CD4-positive, alpha-beta T cell treated with Interleukin-21 for 1 hour (primary cell): ENCODE measurements at places on chromosomes 5 and 9.

- DNase-seq: no peak
These were observed 708.6 kb upstream of the WWC1 start for GRCh38 chr5:167582886-167583285.

GRCh38 chr5:6198531-6198930 lies 179.8 kb downstream of the MED10 start:
- no peak for DNase-seq

DNA sequence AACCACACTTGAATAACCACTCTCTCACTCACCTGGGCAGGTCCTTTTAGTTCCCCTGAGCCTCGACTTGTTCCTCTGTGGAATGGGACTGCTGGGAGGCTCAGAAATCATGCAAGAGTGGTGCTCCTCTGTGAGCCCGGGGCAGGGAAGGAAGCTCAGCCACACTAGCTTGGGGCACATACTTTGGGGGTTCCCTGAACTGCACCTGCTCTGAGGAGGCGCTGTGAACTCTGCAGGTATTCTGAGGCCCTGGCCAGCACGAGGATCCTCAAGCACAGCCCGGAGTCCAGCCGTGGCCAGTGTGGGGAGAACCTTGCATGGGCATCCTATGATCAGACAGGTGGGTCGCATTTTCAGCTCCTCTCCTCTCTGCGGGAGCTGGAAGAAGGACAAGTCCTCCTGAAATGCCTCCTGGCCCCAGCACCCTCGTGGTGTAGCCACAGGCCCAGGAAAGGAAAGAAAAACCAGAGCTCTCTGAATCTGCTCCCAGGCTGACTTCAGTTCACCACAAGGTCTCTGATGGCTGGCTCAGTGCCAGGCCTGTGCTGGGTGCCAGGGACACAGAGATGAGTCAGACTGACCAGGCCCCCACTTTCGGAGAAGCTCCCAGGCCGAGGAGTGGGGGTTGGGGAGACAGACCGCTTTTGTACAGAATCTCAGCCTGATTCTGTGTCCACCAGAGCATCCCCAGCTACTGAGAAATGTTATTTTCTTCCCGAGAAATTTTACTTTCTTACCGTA lies 11.9 kb downstream of the GLIPR2 start:
- DNase-seq: peak; percentile 77

DNA sequence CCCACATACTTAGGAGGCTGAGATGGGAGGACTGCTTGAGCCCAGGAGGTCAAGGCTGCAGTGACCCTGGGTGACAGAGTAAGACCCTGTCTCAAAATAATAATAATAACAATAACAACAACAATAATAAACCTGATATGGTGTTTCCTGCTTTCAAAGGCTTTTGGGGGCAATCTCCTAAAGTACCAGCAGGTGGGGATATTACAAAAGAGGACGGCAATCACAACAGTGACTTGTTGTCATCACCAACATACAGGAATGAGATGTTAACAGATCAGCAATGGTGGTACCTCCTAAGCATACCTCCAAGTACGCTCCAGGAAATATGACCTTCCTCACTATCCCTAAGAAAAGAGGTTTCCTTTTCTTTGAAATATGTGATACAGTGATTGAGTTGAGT lies 91.1 kb upstream of the RNF180 start:
- no peak for DNase-seq

DNA sequence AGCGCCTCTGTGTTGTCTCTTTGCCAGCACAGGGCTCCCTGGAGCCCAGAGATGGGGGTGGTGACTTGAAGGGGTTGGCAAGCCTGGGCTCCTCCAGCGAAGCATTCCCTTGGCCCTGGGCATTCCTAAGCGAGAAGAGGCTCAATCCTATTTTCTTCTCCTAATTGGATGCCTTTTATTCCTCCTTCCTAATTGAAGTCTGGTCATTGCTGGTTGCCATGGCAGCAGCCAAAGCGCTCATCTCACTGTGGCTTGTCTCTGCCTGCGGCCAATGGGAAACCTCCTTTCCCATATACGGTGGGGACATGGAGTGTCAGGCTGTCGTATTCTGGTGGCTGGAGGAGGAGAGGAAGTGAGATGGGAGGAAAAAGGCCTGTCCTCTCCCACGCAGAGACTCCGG lies 52.3 kb upstream of the RARS1 start:
- no peak for DNase-seq

GRCh38 chr9:121784731-121785411 lies 133.4 kb downstream of the DAB2IP start:
- no peak for DNase-seq

DNA sequence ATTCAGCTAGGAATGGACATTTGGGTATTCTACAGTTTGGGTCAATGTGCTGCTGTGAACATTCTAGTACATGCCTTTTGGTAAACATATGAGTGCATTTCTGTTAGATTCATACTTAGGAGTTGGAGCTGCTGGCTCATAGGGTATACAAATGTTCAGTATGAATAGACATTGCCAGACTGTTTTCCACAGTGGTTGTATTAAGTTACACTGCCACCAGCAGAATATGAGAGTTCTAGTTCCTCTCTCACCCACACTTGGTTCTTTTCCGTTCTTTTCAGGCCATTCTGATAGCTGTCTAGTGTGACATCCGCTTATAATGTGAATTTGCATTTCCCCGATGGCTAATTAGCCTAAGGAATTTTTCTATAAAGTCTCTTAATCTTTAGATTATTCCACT lies 25.0 kb downstream of the STOM start:
- no peak for DNase-seq

DNA sequence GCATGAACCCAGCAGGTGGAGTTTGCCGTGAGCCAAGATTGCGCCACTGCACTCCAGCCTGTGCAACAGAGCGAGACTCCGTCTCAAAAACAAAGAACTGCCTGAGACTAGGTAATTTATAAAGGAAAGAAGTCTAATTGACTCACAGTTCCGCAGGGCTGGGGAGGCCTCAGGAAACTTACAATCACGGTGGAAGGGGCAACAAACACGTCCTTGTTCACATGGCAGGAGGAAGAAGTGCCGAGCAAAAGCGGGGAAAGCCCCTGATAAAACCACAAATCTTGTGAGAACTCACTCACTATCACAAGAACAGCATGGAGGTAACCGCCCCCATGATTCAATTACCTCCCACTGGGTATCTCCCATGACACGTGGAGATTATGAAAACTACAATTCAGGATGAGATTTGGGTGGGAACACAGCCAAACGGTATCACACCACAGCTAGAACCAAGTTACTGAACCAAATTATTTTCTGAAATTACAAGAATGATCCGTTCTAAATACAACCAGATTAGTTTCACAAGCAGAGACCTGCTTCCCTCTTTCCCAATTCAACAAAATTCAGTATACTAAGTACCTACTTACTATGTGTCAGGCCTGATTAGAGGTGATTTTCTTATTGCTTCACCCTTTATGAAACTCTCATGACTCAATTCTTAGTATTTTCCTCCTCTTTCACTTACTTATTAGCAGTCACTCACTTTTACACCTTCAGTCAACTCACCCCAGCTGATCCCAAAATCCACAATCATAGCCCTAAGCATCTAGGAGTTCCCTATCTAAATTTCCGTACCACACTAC lies 8.4 kb downstream of the UBTD2 start:
- DNase-seq: peak; percentile 48

DNA sequence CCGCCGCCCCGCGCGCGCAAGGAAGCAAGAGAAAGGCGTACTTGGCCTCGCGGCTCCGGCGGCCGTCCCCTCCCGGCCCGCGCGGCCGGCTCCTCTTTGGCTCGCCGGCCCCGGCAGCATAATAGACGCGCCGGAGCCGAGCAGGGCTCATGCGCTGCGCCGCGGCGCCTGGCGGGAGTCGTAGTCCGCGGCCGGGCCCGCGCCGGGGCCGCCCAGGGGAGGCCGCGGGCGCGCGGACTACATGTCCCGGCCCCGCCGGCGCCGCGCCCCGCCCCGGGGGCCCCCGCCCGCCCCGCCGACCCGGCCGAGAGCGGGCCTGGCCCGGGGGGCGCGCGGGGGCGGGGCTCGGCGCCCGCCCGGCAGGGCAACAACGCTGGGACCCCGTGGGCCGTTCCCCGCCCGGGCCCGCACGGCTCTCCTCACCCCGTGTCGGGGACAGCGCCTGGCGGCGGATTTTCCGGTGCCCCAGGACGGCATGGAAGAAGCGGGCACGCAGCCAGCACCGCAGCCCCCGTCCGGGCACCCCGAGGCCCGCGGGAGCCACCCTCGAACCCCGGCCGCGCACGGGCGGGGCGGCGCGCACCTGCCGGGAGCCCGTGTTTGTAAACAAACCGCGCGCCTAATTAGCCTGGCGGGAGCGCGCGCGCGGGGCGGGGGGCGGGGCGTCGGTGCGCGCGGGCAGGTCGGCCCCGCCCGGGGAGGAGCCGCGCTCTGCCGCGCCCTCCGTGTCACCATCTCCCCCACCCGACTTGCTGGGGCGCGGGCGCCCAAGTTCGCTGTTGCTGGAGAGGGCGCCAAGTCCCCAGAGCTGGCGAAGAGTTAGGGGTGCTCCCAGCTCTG lies at the start of gene BRD3:
BRD3 (minus strand) TSS at position 123 of the 840 bp plus-strand sequence. CDS start 14,549 bp downstream, outside the sequence.
- peak; percentile 86 for DNase-seq

- peak; percentile 6 for DNase-seq
These were observed 5.8 kb upstream of the PSMB7 start for GRCh38 chr9:124420991-124421543.

GRCh38 chr5:142636698-142637324 lies 49.1 kb downstream of the FGF1 start:
- no peak for DNase-seq

GRCh38 chr5:64861281-64861680 lies 92.6 kb downstream of the CWC27 start:
- no peak for DNase-seq

GRCh38 chr5:148523139-148523538 lies 131.2 kb downstream of the HTR4 start:
- DNase-seq: no peak

DNA sequence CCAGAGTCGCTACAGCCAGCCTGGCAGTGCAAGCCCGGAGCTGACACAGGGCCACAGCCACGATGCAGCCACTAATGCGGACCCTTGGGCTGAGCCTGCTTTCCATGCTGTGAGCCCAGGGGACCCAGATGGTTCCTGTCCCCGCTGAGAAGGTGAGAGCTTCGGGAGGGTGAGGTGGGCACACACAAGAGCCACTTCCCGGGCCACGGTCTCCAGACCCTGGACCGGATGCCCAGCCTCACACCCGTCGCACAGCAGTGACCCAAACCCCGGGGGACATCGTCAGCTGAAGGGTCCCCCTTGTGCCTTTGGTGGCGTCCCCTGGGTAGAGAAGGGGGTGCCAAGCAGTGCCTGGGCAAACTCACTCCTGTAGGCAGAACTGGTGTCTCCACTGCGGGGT lies 13.4 kb downstream of the PAEP start:
- no peak for DNase-seq

DNA sequence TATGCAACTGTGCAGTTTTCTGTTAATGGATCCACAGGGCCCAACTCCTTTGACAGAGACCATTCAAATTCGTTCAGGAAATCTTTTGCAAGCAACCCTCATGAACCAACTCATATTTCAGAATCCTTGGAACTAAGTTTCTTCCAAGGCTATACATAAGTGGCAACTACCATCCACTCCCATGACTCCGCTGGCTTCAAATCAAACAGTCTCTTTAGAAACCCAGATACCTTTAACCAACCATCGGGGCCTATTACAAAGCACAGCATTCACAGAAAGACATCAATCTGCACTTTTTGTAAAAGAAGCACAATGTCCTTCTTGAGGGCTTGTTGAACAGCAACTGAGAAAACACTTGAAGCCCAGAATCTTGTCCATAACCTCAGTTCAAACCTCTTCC lies 526.9 kb downstream of the DTWD2 start:
- DNase-seq: no peak

GRCh38 chr5:93511445-93511844 lies 69.6 kb downstream of the NR2F1-AS1 start:
- DNase-seq: no peak

GRCh38 chr5:105836268-105836667 lies 1834.5 kb downstream of the EFNA5 start:
- DNase-seq: no peak

- DNase-seq: peak; percentile 23
These were observed 23.8 kb upstream of the ZNF622 start for GRCh38 chr5:16489322-16489791.

GRCh38 chr5:139131921-139132432 lies 66.2 kb downstream of the SIL1 start:
- no peak for DNase-seq

GRCh38 chr9:18457510-18457909 lies 16.4 kb upstream of the ADAMTSL1 start:
- DNase-seq: no peak

DNA sequence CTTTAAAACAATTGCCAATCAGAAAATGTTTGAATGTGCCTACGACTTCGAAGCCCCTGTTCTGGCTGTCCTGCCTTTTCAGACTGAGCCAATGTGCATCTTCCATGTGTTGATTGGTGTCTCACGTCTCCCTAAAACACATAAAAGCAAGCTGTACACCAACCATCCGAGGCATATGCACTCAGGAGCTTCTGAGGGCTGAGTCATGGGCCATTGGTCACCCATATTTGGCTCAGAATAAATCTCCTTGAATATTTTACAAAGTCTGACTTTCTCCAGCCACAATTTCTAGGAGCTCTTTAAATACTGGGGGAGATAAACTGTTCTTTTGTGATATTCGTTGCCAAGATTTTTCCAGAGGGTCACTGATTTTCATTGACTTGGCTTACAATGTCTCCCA lies 53.9 kb downstream of the C9orf57 start:
- DNase-seq: no peak
